Aorta (tissue), 5 donors: ENCODE measurements at places on chromosomes 3 and 15. TPM values are rescaled to one million over a fixed set of nuclear protein-coding genes. Genes with fewer than 3 reads are reported as not detected.

The TRAT1 gene
- total RNA-seq: 1.3 TPM

DNA sequence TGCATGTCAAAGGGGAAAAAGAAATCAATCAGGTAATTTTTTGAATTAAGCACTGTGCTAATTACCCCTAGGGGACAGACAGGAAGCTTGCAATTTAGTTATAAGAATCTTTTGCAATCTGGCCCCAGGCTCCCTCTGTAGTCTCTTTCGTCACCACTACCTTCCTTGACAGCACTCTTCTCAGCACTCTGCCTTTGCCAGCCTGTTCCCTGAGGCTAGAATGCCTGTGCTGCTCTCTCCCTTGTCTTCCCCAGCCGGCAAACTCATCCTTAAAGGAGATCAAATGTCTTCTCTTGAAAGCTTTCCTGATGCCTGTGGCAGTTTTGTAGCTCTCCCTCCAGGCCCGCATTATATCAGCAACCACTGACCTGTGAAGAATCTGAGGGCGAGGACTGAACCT lies 32.4 kb upstream of the PRTG start:
- no peaks in the 10 kb centered on the region for H3K36me3 ChIP-seq
- DNase-seq: no peak

DNA sequence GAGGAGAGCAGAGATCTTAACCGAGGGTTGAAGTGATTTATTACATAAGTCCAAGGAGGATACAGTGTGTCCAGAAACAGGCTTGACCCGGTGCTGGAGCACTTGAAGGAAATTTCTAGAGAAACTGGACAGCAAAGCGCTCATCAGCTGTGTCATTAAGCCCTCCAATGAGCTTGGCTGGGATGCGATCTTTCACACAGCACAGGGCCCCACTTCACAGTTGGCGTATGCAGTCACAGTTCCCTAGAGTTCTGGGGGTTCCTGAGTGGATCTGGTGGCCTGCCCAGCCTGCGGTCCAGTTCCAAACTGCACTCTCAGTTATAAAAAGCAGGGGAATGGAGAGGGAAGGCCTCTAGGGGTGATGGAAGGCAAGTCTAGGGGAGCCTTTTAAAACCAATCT lies 13.6 kb downstream of the ST8SIA2 start:
- H3K27me3 ChIP-seq: no peaks in the 10 kb centered on the region
- H3K4me3 ChIP-seq: no peak overlapping the region
- H3K4me1 ChIP-seq: no peaks in the 10 kb centered on the region
- no peaks in the 10 kb centered on the region for H3K36me3 ChIP-seq

The ZNF662 gene
- 18.1 TPM for total RNA-seq

GRCh38 chr15:98322581-98322980 lies 325.8 kb upstream of the IGF1R start:
- no peak overlapping the region for H3K27ac ChIP-seq
- H3K4me3 ChIP-seq: no peak overlapping the region
- no peaks in the 10 kb centered on the region for H3K27me3 ChIP-seq
- no peak for DNase-seq

DNA sequence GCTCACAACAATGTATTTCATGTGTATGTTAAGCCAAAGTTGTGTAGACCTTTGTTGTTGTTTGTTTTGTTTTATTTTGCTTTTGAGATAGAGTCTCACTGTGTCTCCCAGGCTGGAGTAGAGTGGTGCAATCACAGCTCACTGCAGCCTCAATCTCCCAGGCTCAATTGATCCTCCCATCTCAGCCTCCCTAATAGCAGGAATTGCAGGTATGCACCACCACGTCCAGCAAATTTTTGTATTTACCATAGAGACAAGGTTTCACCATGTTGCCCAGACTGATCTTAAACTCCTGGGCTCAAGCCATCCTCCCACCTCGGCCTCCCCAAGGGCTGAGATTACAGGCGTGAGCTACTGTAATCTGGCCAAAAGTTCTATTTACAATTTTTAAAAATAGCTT lies 2.7 kb downstream of the HERC1 start:
- no peaks in the 10 kb centered on the region for H3K36me3 ChIP-seq
- H3K27ac ChIP-seq: no peak overlapping the region
- H3K4me1 ChIP-seq: no peaks in the 10 kb centered on the region
- no peaks in the 10 kb centered on the region for H3K27me3 ChIP-seq

- DNase-seq: no peak
- no peaks in the 10 kb centered on the region for H3K27me3 ChIP-seq
- no peaks in the 10 kb centered on the region for H3K4me1 ChIP-seq
Measured at GRCh38 chr3:109572301-109572700, 235.0 kb upstream of the DPPA4 start.

DNA sequence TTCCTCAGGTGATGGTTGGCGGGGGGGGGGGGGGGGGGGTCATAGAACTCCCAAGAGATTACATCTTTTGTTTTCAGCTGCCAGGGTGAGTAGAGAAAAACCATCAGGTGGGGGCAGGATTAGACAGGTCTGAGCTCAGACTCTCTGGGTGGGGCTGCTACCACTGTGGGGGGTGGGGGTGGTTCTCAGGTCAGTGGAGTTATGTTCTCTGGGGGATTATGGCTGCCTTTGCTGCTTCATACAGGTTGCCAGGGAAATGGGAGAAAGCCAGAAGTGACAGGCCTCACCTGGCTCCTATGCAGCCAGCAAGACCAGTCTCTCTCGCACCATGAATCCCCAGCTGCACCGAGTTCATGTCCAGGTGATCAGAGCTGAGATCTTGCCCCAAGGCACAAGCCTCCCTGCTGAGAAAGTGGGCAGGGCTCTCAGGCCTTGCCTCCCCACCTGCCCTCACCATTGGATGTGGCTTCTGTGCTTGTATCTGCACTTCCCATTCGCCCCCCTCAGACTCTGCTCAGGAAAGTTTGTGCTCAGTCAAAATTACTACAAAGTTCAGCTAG lies 828.1 kb downstream of the MCTP2 start:
- no peak for DNase-seq
- no peaks in the 10 kb centered on the region for H3K27me3 ChIP-seq
- no peak overlapping the region for H3K4me3 ChIP-seq
- no peaks in the 10 kb centered on the region for H3K4me1 ChIP-seq
- H3K36me3 ChIP-seq: no peaks in the 10 kb centered on the region

- H3K27ac ChIP-seq: no peak overlapping the region
- H3K4me3 ChIP-seq: no peak overlapping the region
Measured at GRCh38 chr3:132009241-132009640, 25.6 kb downstream of the CPNE4 start.

GRCh38 chr3:166498446-166498845 lies 661.2 kb upstream of the BCHE start:
- H3K36me3 ChIP-seq: no peaks in the 10 kb centered on the region
- peaks cover 1% of the 10 kb centered on the region for H3K27me3 ChIP-seq
- DNase-seq: no peak
- H3K4me1 ChIP-seq: no peaks in the 10 kb centered on the region
- no peak overlapping the region for H3K27ac ChIP-seq

DNA sequence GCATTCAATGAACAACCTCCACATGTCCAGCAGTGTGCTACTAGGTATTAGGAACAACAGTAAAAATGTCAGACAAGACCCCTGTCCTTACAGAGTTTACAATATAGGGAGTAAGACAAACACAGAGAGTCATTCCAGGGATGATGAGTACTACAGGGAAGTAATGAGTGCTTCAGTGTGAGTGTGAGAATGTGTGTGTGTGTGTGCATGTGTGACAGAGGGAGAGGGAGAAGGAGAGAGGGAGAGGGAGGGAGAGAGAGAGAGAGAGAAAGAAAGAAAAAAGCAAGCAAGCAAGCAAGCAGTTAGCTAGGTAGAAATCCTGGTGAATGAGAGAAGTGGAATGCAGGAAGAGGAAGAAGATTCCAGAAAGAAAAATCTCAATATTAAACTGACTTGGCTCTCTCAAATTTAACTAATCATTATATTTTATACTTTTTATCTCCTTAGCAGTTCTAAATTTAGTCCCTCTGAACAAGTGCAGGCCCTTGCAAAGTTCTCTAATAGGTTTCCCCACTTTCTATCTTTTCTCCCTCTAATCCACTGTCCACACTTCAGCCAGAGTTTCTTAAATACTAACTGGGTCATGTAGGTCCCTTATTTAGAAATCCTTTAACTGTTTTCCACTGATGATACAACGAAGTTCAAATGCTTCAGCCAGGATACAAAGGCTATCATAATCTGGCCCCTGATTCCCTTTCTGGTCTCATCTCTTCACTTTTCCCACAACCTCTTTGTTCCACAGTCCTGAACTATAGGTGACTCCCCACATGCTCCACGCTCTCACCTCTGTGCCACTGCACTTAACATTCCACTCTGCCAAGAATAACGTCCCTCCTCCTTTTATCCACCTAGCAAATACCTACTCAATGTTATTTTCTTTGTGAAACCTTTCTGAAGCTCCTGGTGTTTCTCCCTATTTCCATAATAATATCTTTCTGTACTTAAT lies 10.3 kb downstream of the DCBLD2 start:
- H3K27me3 ChIP-seq: no peaks in the 10 kb centered on the region
- H3K4me1 ChIP-seq: peaks cover 6% of the 10 kb centered on the region
- H3K36me3 ChIP-seq: no peaks in the 10 kb centered on the region
- DNase-seq: no peak

- no peak for DNase-seq
- no peak overlapping the region for H3K4me3 ChIP-seq
- no peaks in the 10 kb centered on the region for H3K36me3 ChIP-seq
Measured at GRCh38 chr3:160869825-160870224, 113.8 kb downstream of the PPM1L start.

DNA sequence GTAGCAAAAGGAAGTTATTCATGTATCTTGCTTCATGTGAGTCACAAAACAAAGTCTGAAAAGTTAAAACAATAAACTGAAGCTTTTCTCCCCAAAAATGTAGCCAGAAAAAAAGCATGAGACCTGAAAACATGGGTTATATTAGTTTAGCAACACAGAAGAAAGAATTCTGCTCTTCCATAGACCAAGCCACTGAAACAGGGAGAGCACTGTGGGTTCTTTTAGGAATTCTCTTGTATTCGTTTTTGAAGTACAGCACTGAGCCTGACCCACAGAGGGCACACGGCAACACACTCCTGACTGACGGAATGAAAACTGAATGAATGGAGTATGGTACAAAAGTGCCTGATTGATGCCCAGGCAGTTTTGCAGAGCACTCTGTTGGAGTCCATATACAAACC lies 66.6 kb downstream of the TM4SF4 start:
- peak overlapping the region; percentile 30 for H3K27ac ChIP-seq
- H3K36me3 ChIP-seq: no peaks in the 10 kb centered on the region
- H3K4me1 ChIP-seq: peaks cover 5% of the 10 kb centered on the region
- DNase-seq: no peak

- DNase-seq: no peak
- no peak overlapping the region for H3K4me3 ChIP-seq
- H3K36me3 ChIP-seq: no peaks in the 10 kb centered on the region
- H3K27ac ChIP-seq: no peak overlapping the region
Measured at GRCh38 chr15:69843276-69843899, 254.3 kb downstream of the TLE3 start.

DNA sequence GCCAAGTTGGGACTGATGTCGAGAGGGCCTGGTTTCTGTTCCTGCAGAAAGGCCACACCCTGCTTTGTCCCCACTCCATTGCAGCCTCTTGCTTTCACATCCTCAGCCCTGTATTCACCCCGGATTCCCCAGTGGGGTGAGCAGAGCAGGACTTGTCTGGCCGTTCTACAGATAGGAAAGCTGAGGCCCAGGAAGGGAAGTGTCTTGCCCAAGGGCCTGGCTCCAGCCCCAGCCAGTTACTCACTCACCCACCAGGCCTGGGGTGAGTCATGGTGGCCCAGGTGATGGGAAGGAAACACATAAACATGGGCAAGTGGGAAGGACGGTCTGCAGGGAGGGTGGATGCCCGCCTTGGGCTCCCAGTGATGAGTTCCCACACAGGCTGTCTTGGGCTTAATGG lies 6.1 kb upstream of the DUSP7 start:
- no peak overlapping the region for H3K27ac ChIP-seq
- H3K4me3 ChIP-seq: no peak overlapping the region
- H3K27me3 ChIP-seq: no peaks in the 10 kb centered on the region

- H3K36me3 ChIP-seq: no peaks in the 10 kb centered on the region
- H3K4me3 ChIP-seq: no peak overlapping the region
- H3K4me1 ChIP-seq: peaks cover 4% of the 10 kb centered on the region
- no peak overlapping the region for H3K27ac ChIP-seq
- DNase-seq: no peak
Measured at GRCh38 chr3:125143982-125144652, 68.4 kb downstream of the SLC12A8 start.

- no peak overlapping the region for H3K4me3 ChIP-seq
- H3K36me3 ChIP-seq: no peaks in the 10 kb centered on the region
- no peaks in the 10 kb centered on the region for H3K27me3 ChIP-seq
- DNase-seq: no peak
Measured at GRCh38 chr15:89395996-89396395, 61.4 kb upstream of the POLG start.

GRCh38 chr3:123202451-123202850 lies 708 bp downstream of the SEC22A start:
- no peak for DNase-seq
- no peaks in the 10 kb centered on the region for H3K4me1 ChIP-seq
- no peaks in the 10 kb centered on the region for H3K36me3 ChIP-seq
- peak overlapping the region; percentile 91 for H3K4me3 ChIP-seq
- H3K27ac ChIP-seq: no peak overlapping the region

The NOX5 gene
- 0.18 TPM for total RNA-seq

GRCh38 chr3:23669541-23670255 lies 136.1 kb upstream of the UBE2E1 start:
- no peaks in the 10 kb centered on the region for H3K4me1 ChIP-seq
- H3K27ac ChIP-seq: no peak overlapping the region
- H3K4me3 ChIP-seq: no peak overlapping the region
- no peak for DNase-seq

The ZNF445 gene
- 18.6 TPM for total RNA-seq

The GRK7 gene
- not detected for total RNA-seq

DNA sequence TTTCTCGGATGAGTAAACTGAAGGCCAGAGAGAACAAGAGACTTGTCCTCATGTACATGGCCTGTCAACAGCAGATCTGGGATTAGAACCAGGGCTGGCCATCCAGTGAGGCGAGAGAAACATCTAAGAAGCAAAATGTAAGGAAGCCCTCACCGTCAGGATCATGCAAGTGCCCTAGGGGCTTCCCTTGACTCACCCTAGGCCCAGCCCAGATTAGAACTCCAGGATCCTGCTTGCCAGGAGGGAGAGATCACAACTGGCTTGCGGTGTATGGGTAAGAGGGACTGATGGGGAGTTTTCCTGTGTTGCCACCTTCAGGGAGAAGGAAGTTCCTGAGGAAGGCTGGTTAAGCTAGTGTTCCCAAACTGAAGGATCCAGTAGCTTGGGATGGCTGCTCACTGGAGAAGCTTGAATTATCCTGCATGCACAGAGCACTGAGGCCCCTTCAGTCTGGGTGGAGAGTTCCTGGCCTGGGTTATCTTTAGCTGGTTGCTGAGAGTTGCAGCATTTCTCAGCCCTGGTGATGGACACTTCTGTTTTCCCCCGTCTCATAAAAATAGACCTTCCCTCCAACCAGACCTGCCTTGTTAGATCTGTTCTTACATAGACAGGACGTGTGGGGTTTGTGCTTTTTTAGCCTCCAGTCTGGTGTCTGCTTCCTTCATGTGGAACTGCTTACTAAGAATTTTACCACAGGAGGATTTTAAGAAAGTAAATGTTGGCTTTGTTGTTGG lies 28.2 kb upstream of the XIRP1 start:
- DNase-seq: no peak
- no peak overlapping the region for H3K27ac ChIP-seq
- H3K4me3 ChIP-seq: no peak overlapping the region
- no peaks in the 10 kb centered on the region for H3K27me3 ChIP-seq

GRCh38 chr15:48939648-48940047 lies 24.1 kb downstream of the SHC4 start:
- H3K4me3 ChIP-seq: no peak overlapping the region
- no peaks in the 10 kb centered on the region for H3K4me1 ChIP-seq
- H3K27me3 ChIP-seq: no peaks in the 10 kb centered on the region
- H3K27ac ChIP-seq: no peak overlapping the region
- H3K36me3 ChIP-seq: no peaks in the 10 kb centered on the region
